ENCODE measurements at places on chromosomes 4 and X.

- no peak for DNase-seq
Observed at GRCh38 chrX:119419146-119419545, 20.0 kb downstream of the SLC25A43 start.

- DNase-seq = no peak
Observed at GRCh38 chrX:130118441-130119311, 8.4 kb upstream of the ELF4 start.

GRCh38 chr4:145884775-145885174 is 53.8 kb downstream of the ZNF827 start:
- DNase-seq = no peak

DNA sequence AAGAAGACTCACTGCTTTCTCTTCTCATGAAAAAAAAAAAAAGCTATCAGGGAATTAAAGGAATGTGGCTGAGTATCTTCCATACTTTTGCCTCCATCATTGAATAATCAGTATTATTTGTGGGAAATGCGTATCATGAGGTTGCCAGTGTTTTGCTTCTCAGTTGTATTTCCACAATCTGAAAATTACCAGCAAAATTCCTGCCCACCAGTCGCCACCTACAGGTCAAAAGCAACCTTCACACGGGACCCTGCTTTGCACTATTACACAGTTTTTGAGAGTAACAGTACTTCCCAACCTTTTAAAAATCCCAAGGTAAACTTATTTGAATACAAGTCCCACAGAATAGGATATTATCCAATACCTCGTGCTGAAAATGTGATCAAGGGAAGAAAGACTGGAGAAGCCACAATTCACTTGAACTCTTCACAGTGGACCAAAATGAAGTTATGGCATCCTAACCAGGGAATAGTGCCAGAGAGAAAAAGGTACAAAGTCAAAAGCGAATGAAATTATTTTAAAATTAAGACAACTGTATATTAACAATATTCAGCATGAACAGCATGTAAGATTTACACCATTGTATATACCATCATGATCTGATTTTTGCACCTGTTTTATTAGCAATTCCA is 30.4 kb downstream of the PGRMC1 start:
- peak; percentile 26 for DNase-seq

GRCh38 chrX:19862634-19863211 is 24.7 kb downstream of the SH3KBP1 start:
- no peak for DNase-seq

All from stimulated activated CD8-positive, alpha-beta memory T cell treated with anti-CD3 and anti-CD28 coated beads, Interleukin-4, amount 100 ng/mL, for 48 hours (primary cell).